ENCODE measurements at places on chromosomes 3 and 15. TPM values are rescaled to one million over a fixed set of nuclear protein-coding genes. Genes with fewer than 3 reads are reported as not detected.

GRCh38 chr3:54215521-54215920 is 93.2 kb downstream of the CACNA2D3 start:
- H3K36me3 ChIP-seq, result no peaks in the 10 kb centered on the region
- H3K4me3 ChIP-seq, result no peak overlapping the region
- no peak overlapping the region for H3K27ac ChIP-seq
- H3K27me3 ChIP-seq, result no peaks in the 10 kb centered on the region
- no peak for DNase-seq

DNA sequence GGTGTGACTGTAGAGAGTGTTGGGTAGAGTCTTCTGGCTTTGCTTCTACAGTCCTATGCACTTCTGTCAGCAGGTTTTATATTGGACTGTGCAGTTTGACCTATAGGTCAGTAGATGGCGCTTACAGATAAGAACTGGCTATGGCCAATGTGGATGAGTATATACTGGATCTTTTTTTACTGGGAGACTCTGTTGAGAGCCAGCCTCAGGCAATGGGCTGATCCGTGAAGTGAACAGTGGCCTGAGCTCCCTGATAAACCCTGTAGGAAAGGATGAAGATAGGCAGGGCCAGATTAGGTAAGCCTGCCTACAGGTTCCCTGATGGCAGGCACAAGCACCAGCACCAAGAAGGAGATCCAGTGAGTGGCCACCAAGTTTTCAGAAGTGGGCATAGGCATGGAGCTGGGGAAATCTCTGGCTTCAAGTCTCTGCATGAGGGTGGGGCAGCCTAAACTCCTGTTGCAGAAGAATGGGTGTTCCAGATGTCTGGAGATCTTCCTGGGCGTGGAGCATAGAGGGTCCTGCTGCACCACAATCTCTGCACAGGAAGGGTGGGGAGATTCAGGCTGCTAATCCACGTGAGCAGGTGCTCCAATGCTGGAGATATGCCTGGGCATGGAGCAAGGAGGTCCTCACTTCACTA is 326.0 kb upstream of the SGO1 start:
- H3K36me3 ChIP-seq, result no peaks in the 10 kb centered on the region
- no peaks in the 10 kb centered on the region for H3K27me3 ChIP-seq
- no peaks in the 10 kb centered on the region for H3K4me1 ChIP-seq
- no peak overlapping the region for H3K4me3 ChIP-seq

GRCh38 chr3:126784254-126784653 is 80.2 kb downstream of the CHCHD6 start:
- DNase-seq, result no peak
- H3K27me3 ChIP-seq, result no peaks in the 10 kb centered on the region
- H3K27ac ChIP-seq, result no peak overlapping the region

GRCh38 chr3:100753846-100754245 is 44.6 kb downstream of the TFG start:
- H3K36me3 ChIP-seq, result peaks cover 66% of the 10 kb centered on the region
- no peak overlapping the region for H3K27ac ChIP-seq
- no peak for DNase-seq
- H3K4me3 ChIP-seq, result no peak overlapping the region
- H3K4me1 ChIP-seq, result no peaks in the 10 kb centered on the region

GRCh38 chr3:8517487-8517886 is 15.9 kb downstream of the LMCD1 start:
- DNase-seq, result no peak
- peak overlapping the region; percentile 74 for H3K27ac ChIP-seq
- peaks cover 39% of the 10 kb centered on the region for H3K36me3 ChIP-seq
- H3K27me3 ChIP-seq, result no peaks in the 10 kb centered on the region
- H3K4me1 ChIP-seq, result peaks cover 41% of the 10 kb centered on the region

DNA sequence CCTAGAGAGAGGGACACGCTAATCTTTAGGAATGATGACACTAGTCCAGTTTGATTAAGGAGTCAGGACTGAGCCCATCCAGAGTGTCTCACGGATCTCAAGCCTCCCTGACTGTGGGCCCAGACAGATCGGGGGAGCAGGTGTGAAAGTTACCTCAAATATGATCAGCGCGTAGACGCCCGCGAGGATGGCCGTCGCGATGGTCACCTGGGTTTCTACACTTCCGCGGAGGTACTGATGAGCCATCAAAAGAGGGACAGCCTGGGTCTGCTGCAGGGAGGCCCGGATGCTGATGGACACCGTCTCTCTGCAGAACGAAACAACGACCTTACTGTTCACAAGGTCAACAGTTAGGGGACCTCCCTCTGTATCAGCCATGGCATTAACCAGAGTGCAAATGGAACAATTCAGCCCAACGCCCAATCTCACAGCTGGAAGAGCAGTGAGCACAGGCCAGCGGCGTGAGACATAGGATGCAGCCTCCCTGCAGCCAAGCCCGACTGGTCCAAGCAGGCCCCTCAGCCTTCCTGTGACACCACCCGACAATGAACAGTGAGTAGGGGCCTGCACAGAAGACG is 84.4 kb downstream of the OCA2 start:
- no peaks in the 10 kb centered on the region for H3K27me3 ChIP-seq
- no peak overlapping the region for H3K27ac ChIP-seq
- no peak for DNase-seq
- no peaks in the 10 kb centered on the region for H3K4me1 ChIP-seq
- H3K36me3 ChIP-seq, result no peaks in the 10 kb centered on the region
- no peak overlapping the region for H3K4me3 ChIP-seq

DNA sequence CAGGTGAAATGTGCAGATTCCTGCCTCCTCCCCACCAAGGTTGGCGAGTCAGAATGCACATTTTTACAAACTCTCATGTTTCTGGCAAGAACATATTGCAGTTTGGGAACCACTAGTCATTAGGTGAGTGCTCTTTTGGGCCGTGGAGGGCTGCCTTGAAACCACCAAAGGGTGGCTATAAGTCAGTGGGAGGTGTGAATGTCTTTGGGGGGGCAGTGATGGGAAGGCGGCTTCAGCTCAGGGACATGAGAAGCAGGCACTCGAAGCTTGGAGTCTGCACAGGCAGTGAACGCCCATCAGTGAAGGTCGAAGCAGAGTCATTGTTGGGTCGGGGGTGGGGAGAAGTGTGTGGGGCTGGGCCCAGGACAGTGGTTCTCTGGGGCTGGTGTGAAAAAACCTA is 1.1 kb downstream of the NOX5 start:
- no peak overlapping the region for H3K27ac ChIP-seq
- H3K4me3 ChIP-seq, result no peak overlapping the region
- H3K4me1 ChIP-seq, result peaks cover 20% of the 10 kb centered on the region
- no peak for DNase-seq

GRCh38 chr3:194320744-194321243 is 30.3 kb downstream of the CPN2 start:
- H3K4me1 ChIP-seq, result peaks cover 16% of the 10 kb centered on the region
- H3K4me3 ChIP-seq, result no peak overlapping the region
- H3K36me3 ChIP-seq, result no peaks in the 10 kb centered on the region
- no peak for DNase-seq
- peaks cover 14% of the 10 kb centered on the region for H3K27me3 ChIP-seq
- no peak overlapping the region for H3K27ac ChIP-seq

- H3K27me3 ChIP-seq, result no peaks in the 10 kb centered on the region
- DNase-seq, result no peak
- no peak overlapping the region for H3K4me3 ChIP-seq
- no peaks in the 10 kb centered on the region for H3K4me1 ChIP-seq
- H3K36me3 ChIP-seq, result no peaks in the 10 kb centered on the region
- H3K27ac ChIP-seq, result no peak overlapping the region
These were observed 1.1 kb downstream of the MYH15 start for GRCh38 chr3:108509263-108509662.

DNA sequence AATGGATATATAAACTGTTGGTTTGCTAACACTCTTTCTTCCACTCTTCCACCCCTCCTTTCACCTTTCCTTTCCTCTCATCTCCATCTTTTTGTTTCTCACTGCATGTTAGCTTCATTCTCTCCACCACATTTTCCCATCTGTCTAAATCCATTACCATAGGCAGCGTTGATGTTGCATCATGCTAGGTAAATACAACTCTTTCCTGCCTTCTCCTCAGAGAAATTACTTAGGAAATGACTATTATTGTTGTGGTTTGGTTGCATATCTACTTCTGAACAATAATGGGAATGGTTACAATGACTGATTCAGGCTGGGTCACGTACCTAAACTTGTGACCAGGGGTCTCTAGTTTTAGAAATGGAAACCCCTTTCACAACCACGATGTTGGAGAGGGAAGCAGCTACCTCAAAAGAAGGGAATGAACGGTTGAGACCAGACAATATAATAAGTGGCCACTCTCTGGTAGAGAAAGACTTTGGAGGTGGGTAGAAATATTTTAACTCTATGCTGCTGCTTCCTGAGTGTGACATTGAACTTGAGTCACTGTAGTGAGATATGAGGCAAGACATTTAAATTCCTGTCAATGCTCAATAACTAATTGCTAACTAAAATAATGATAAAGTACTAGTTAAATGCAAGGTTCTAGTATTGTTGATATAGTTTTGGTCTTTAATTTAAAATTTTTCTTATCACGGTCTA is 314.1 kb upstream of the TGFBR2 start:
- peaks cover 53% of the 10 kb centered on the region for H3K4me1 ChIP-seq
- H3K27me3 ChIP-seq, result no peaks in the 10 kb centered on the region
- peak overlapping the region; percentile 19 for H3K27ac ChIP-seq
- no peaks in the 10 kb centered on the region for H3K36me3 ChIP-seq

DNA sequence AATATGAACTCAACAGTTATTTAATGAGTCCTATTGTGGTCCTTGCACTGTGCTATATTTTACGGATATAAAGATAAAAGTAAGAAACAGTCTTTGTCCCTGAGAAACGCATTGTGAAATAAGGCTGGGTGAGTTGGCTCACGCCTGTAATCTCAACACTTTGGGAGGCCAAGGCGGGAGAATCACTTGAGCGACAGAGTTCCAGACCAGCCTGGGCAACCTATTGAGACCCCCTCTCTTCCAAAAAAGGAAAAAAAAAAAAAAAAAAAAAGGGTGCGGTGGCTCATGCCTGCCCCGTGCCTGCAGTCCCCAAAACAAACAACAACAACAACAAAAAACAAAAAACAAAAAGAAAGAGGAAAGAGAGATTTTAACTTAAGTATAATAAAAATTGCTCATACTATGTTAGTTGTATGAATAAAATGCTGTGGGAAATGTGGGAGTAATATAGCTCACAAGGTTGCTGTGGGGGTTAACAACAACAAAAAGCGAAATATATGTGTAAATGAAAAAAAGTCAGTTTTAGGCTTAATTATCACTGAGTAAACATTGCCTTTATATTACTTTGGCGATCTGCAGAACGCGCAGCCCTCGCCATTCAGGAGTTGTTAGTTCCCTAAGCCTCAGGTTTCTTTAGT is 461 bp upstream of the FNDC3B start:
- no peaks in the 10 kb centered on the region for H3K27me3 ChIP-seq
- H3K4me1 ChIP-seq, result peaks cover 24% of the 10 kb centered on the region
- peak overlapping the region; percentile 98 for H3K27ac ChIP-seq
- peak; percentile 69 for DNase-seq
- peaks cover 9% of the 10 kb centered on the region for H3K36me3 ChIP-seq

- H3K27me3 ChIP-seq, result no peaks in the 10 kb centered on the region
- H3K4me1 ChIP-seq, result no peaks in the 10 kb centered on the region
- no peak overlapping the region for H3K27ac ChIP-seq
- H3K4me3 ChIP-seq, result no peak overlapping the region
- no peaks in the 10 kb centered on the region for H3K36me3 ChIP-seq
These were observed 6.1 kb upstream of the CMTM6 start for GRCh38 chr3:32508711-32509110.

DNA sequence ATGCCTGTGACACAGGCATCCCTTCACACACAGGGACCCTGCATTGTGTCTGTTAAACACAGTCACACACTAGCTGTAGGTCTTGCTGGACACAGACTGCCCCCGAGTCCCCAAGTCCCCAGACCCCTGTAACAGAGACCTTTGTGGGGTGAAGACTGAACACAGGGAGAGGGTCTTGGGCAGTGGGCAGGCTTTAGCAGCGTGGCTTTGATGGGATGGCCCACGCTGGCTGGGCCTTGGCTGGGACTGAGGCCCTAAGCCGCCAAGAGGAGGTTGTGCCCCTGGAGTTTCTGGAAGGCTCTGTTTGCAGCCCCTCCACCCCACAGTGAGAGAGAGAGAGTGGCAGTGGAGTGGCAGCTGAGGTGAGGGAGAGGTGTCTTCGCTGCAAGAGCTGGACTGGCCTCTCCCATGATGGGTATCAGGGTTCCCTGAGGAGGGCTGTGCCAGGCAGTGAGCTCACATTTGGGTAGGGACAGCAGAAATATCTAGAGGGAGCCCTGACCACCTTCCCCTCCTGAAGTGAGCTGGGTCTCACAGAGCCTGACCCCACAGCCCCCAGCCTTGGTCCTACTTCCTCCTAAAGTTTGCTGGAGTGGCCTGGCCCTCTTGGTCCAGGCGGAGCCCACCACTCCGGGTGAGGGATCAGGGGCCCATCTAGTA is 635 bp upstream of the VILL start:
- no peaks in the 10 kb centered on the region for H3K27me3 ChIP-seq
- DNase-seq, result no peak
- no peak overlapping the region for H3K4me3 ChIP-seq
- no peaks in the 10 kb centered on the region for H3K36me3 ChIP-seq

- H3K27me3 ChIP-seq, result no peaks in the 10 kb centered on the region
- DNase-seq, result peak; percentile 58
- peaks cover 31% of the 10 kb centered on the region for H3K4me1 ChIP-seq
- H3K4me3 ChIP-seq, result peak overlapping the region; percentile 85
These were observed 1.6 kb upstream of the SIN3A start for GRCh38 chr15:75452865-75453702.

DNA sequence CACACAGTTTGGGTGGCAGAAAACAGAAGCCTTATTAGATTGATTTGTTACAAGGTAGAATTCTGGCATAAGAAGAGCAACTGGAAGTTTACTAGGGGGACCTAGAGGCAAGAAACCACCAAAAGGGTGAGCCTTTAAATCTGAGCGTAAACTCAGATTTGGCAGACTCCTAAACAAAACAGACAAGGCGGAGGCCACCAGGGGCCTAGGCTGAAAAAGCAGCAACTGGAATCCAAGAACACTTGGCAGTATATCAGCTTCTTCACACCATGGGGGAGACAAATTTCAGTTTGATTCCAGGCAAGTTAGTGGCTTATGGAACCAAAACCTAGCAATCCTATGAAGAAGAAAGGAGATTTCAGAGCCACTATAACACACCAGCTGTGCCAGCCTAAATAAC is 220.0 kb downstream of the C3orf38 start:
- no peak for DNase-seq
- no peak overlapping the region for H3K4me3 ChIP-seq
- no peaks in the 10 kb centered on the region for H3K27me3 ChIP-seq

DNA sequence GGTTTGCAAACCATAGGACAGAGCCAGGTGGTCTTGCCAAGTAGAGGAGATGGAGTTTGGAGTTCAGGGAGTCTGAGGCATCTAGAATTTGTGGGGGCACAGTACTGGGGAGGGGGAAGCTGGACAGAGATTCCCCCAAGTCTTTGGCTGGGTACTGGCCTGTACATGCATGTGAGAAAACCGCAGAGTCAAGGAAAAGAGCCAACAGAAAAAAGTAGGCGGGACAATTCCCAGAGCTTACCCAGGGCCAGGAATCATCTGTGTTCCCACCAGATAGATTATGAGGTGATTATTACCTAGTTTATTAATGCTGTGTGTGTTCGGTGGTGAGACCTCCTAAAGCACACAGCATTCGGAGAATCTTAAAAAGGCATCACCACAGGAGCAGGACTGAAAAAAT is 11.3 kb downstream of the LYSMD4 start:
- no peak for DNase-seq
- H3K4me3 ChIP-seq, result no peak overlapping the region

TWF2 gene
- total RNA-seq, result 137 TPM

GNB4 gene
- 84.7 TPM for total RNA-seq

TEX55 gene
- not detected for total RNA-seq

ZBED2 gene
- total RNA-seq, result not detected

GRM2 gene
- total RNA-seq, result not detected

SCAPER gene
- total RNA-seq, result 5.9 TPM

CCDC33 gene
- not detected for total RNA-seq

RETNLB gene
- not detected for total RNA-seq
